ENCODE measurements at places on chromosomes 6 and 20.

DNA sequence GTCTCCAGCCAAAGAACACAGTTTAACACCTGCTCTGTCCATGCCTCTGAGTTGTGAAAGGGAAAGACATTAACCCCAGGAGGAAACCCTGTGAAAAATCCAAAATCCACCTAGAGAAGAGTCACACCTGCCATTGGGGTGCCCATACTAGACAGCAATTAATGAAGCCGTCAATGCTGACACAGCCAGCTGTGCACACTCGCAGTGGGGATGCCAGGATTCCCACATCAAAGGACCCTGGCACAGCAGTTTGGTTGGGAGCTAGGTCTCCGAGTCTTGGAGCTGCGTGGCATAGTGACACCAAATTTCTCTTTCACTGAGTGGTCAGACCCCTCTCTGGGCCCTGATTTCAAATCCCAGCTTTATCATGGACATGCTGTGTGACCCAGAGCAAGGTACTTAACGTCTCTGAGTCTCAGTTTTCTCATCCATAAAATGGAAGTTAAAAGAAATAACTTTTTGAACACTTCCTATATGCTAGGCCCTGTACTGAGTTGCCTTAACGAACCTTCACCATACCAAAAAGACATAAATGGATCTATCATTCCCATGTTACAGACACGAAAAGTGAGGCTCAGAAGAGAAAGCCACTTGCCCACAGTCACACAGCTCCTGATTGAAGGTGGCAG is 30.8 kb downstream of the BPIFB1 start:
- DNase-seq, result no peak

DNA sequence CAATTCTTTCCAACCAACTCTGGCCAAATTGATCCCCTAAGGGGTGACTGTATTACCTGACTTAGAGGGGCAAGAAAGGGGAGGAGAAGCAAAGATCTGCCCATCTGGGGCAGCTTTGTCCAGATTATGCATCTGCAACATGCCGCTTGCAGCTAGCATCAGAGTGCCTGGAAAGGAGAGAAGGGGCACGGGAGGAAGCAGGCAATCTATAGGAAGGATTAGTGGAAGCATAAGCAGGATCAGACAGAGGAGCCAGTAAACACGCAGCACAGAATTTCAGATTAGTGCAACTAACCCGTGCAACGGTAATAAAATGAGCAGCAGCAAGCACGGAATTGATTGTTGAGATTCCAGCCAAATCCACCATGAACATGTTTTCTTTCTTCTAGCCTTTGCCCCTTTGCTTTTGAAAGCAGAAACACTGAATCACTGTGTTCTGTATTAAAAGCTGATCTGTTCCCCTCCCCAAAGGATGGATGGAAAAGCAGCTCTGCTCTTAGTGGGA is 643.6 kb upstream of the CHD6 start:
- DNase-seq, result no peak

DNA sequence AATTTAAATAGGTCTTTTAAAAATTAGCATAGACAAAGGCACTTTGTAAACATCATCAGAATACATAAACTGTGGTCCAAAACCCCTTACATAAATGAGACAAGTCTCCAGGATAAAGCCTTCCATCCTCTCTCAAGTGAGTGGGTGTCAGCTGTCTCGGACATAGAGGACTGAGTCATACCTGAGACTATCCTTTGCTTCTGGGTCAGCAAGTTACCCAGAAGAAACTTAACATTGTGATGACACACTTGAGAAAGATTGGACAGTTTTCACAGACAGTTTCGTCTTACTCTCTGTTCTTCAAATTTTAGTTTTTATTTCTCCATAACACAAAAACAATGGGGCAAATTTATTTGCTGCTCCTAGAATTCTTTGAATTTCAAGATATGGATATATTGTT is 838.0 kb downstream of the DHX35 start:
- DNase-seq, result peak; percentile 92

- no peak for DNase-seq
These were observed 343.7 kb downstream of the HAO1 start for GRCh38 chr20:7596541-7596940.
